ENCODE measurements at places on chromosomes 11 and 22.

DNA sequence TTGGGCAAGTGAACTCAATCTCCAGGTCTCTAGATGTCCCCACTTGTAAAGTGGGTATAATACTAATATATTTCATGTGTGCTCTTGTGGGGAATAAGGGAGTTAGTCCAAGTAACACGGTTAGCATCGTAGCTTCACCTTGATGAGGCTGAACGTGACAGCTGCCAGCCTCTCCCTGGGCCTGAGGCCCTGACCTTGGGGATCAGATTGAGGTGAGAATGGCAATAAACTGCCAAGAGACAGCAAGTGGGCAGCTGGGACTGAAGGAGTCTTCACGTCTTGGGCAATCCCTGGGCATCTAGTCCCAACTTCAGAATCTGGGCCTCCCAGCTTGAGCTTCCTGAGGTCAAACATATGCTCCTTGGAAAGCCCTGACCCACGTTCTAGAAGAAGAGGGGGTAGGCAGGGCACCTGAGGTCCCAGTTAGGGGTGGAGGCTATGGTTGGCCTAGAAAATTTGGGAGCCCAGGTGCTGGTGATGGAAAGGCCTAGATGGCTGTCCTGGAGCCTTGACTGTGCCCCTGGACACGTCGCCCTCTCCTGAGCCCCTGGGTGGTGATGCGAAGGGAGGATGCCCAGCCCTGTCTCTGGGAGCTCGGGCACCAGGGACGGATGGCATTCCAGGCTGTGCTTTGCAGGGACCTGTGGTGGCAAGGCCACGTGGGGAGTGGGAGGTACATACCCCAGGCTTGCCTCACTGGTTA is 23.4 kb downstream of the ADAMTS15 start:
- DNase-seq = no peak

GRCh38 chr22:40637183-40638150 is 948 bp upstream of the MRTFA start:
- DNase-seq = peak; percentile 23

GRCh38 chr11:112881461-112881860 is 79.8 kb upstream of the NCAM1 start:
- DNase-seq = no peak

DNA sequence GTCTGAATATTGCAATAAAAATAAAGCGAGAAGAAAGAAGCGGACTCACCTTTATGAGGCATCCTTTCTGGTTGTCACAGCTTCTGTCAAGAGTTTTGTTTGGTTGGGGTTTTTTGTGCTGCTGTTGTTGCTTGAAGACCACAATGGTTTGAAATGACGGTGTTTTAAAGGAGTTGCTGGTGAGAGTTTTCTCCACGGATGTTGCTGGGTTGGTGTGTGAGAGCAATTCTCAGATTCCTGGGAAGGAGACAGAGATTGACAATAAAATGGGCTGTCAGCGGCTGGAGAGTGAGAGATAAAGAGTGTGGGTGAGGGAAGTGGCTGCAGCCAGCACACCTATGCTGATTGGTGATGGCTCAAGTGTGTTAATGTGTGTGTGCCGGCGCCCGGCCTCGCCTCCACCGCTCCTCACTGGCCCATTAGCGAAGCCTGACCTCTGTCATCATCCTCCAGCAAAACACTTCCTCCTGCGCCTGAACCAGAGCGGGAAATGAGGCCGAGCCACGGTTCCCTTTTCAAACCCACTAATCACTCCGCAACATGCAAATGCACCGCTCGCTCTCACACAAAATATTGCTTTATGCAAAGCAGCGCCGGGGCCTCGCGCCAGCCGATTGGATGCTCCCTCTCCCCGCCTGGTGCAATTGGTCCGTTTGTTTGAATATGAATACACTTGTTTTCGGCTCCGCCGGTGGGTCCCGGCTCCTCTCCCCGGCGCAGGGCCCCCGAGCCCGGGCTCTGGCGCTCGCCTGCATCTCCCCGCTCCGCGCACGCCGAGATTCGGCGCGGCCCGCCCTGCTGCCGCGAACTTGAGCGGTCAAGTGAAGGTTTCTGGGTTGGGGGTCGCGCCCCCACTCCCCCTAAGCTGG is at the start of gene PAX6:
PAX6 (minus strand) TSS at position 544 of the 869 bp plus-strand sequence. CDS start 4,911 bp downstream, outside the sequence.
- DNase-seq = no peak

GRCh38 chr11:19200410-19201201 is 1.2 kb downstream of the CSRP3 start:
- no peak for DNase-seq

DNA sequence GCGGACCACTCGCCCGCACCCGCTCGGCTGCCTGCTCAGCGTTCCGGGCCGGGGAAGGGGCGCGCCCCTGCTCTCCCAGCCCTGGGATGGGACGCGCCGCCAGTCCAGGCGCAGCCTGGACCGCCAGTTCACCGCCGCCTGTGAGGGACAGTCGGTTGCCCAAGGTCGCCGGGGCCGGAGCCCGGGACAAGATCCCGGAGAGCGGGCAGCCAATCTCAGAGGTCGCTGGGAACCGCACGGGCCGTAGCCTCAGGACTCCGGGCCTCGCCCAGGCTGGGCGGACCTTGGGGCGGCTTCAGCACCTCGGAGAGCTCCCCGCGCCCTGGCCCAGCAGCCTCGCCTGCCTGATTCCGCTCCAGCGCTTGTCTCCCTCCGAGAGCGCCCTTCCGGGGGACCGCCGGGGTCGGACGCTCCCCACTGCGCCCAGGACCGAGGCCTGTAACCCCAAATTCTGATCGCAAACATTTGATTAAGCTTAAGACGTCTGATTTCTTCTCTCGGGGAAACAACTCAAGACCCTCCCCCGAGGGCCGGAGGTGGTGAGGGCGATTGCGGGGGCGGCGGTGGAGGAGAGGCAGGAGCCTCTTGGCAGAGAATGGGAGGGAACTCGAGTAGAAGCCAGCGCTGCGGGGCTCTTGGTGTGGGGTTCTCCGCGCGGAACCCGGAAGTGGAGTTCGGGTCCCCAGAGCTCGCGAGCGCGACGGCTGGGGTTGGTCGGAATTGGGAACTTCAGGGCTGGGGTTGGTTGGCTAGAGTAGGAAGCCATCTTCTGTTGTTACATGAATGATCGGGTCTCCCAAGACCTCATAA is 1.1 kb upstream of the CHRM4 start:
- peak; percentile 42 for DNase-seq
